ENCODE measurements at places on chromosomes 11 and 22.

GRCh38 chr11:66337103-66337899 is 1.1 kb upstream of the RIN1 start:
- no peak for DNase-seq

GRCh38 chr11:292211-293121 is 3.5 kb downstream of the PGGHG start:
- DNase-seq, result no peak

GRCh38 chr22:23846081-23846469 is 7.3 kb upstream of the DERL3 start:
- DNase-seq, result no peak

DNA sequence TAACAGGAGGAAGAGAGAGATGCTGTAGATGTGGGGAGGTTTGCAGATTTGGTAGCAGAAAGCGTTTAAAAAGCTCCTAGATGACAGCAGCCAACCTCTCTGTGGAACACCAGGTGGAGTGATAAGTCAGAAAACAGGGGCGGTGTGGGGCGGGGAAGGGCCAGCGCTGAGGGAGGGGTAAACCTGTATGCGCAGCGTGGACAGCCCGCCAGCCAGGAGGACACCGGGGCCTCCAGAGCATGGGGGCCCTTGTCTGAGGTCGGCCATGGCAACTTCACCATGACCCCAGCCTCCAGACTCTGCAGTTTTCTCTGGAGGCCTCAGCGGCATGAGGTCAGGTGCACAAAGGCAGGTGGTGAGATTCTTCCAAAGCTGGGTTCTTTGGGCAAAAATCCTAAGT is 423.7 kb downstream of the BRD1 start:
- DNase-seq, result peak; percentile 17

DNA sequence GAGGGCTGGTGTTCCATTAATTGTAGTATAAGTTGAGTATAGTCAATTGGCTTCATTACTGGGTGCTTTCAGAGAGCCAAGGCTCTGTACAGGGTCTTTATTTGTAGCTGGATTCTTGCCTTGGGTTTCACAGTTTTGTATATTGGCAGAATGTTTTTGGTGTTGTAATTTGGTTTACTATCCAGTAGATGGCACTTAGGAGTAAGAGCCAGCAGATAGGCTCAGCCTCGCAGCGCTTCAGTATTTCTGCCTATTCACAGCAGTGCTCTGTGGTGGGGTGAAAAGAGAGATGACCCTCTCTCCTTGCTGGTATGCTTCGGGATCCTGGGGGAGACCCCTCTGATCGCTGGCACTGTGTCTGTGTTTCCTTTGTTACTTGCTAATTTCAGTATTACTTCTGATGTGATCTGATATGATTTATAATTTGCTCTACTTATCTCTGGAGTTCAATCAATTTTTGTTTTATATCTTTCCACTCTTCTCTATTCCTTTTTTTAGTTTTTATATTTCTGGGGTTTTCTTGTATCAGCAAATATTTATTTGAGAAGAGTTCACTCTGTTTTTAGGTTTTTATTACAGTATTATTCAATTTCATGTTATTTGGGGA is 52.2 kb downstream of the ANO5 start:
- DNase-seq, result no peak

GRCh38 chr11:30579415-30580175 is 6.6 kb downstream of the MPPED2 start:
- DNase-seq, result no peak

GRCh38 chr11:79661373-79661772 is 220.5 kb upstream of the TENM4 start:
- DNase-seq, result no peak

Data from Peyer's patch (tissue), 4 donors.